ENCODE measurements at places on chromosomes 5 and 9.

DNA sequence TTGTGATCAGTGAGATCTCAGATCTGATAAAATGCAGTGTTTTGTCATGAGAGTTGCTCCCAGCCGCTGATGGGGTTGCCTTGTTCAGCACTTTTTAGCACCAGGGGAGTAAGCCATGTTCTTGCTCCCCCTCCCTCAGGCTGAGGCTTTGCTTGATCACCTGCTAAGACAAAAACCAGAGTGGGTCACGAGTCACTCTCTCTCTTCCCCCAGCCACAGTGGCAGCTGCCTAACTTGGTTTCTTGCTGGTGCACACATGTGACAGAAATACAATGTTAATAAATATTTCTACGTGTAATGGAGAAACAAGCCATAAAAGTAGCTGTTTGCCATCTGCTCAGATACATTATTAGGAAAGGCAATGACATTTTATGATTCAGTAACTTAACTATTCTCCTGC is 212.4 kb upstream of the DMRT1 start:
- H3K4me1 ChIP-seq = peaks cover 19% of the 10 kb centered on the region
- no peak overlapping the region for H3K27ac ChIP-seq
- H3K4me3 ChIP-seq = no peak overlapping the region
- H3K27me3 ChIP-seq = no peaks in the 10 kb centered on the region
- H3K36me3 ChIP-seq = no peaks in the 10 kb centered on the region
- DNase-seq = no peak

GRCh38 chr5:157184117-157184670 is 3.6 kb downstream of the ITK start:
- no peak for DNase-seq
- no peak overlapping the region for H3K27ac ChIP-seq
- H3K36me3 ChIP-seq = no peaks in the 10 kb centered on the region
- H3K4me3 ChIP-seq = peak overlapping the region; percentile 35

- H3K27ac ChIP-seq = no peak overlapping the region
- peaks cover 40% of the 10 kb centered on the region for H3K27me3 ChIP-seq
- H3K4me3 ChIP-seq = no peak overlapping the region
These were observed 126.5 kb downstream of the MRPL36 start for GRCh38 chr5:1673042-1673677.

GRCh38 chr5:43314724-43315123 is 1.5 kb upstream of the HMGCS1 start:
- no peaks in the 10 kb centered on the region for H3K27me3 ChIP-seq
- no peak for DNase-seq
- H3K36me3 ChIP-seq = no peaks in the 10 kb centered on the region
- H3K4me3 ChIP-seq = no peak overlapping the region
- peaks cover 13% of the 10 kb centered on the region for H3K4me1 ChIP-seq

- no peaks in the 10 kb centered on the region for H3K27me3 ChIP-seq
- no peak overlapping the region for H3K4me3 ChIP-seq
- no peak for DNase-seq
- H3K27ac ChIP-seq = no peak overlapping the region
- no peaks in the 10 kb centered on the region for H3K36me3 ChIP-seq
These were observed 287.1 kb upstream of the ZNF462 start for GRCh38 chr9:106575823-106576222.

GRCh38 chr5:133047404-133047803 is 4.4 kb upstream of the HSPA4 start:
- no peaks in the 10 kb centered on the region for H3K36me3 ChIP-seq
- DNase-seq = no peak
- H3K27ac ChIP-seq = no peak overlapping the region
- H3K27me3 ChIP-seq = no peaks in the 10 kb centered on the region
- H3K4me3 ChIP-seq = no peak overlapping the region

DNA sequence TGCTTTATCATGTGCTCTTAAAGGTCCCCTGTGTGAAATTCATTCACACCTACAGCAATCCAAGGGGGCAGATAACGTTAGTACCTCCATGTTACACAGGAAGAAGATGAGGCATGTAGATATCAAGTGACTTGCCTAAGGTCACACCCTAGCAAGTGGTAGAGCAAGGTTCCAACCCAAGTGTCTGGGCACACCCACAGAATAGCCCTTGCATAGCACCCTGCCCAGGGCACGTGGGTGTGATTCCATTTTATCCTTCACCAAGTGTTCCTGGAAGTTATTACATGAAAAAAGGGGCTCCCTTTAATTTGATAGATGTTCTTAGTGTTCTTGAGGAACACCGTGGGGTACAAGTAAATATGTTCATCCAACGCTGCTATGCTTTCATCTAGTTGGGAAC is 4.9 kb downstream of the TMEM171 start:
- H3K4me3 ChIP-seq = no peak overlapping the region
- no peaks in the 10 kb centered on the region for H3K36me3 ChIP-seq
- H3K27me3 ChIP-seq = peaks cover 14% of the 10 kb centered on the region
- H3K4me1 ChIP-seq = peaks cover 4% of the 10 kb centered on the region
- no peak for DNase-seq
- H3K27ac ChIP-seq = no peak overlapping the region

DNA sequence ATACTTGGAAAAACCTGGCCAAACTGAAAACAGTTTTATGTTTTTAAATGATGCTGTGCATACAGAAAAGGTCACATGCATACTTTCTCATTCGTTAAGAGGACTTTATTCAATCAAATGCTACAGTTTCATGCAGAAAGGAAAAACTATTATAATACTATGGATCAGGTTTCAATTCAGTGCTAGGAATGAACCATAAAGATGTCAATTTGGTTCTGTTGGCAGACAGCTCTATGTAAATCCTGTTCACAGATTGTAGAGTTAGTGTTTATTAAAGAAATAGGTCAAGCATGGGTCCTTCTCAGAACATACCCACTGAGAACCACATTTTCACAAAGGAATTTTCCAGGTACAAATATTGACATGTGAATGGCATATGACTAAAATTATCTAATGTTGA is 57.1 kb downstream of the RETREG1 start:
- H3K27me3 ChIP-seq = no peaks in the 10 kb centered on the region
- no peak for DNase-seq
- H3K36me3 ChIP-seq = no peaks in the 10 kb centered on the region
- H3K27ac ChIP-seq = no peak overlapping the region

- DNase-seq = no peak
- H3K27me3 ChIP-seq = no peaks in the 10 kb centered on the region
- no peak overlapping the region for H3K27ac ChIP-seq
- H3K4me3 ChIP-seq = no peak overlapping the region
These were observed 296.8 kb downstream of the PDE4D start for GRCh38 chr5:59596586-59597350.

GRCh38 chr5:134606726-134607125 is 25.9 kb downstream of the SAR1B start:
- no peak overlapping the region for H3K27ac ChIP-seq
- peaks cover 99% of the 10 kb centered on the region for H3K36me3 ChIP-seq
- H3K4me1 ChIP-seq = no peaks in the 10 kb centered on the region
- no peak overlapping the region for H3K4me3 ChIP-seq

- H3K36me3 ChIP-seq = no peaks in the 10 kb centered on the region
- H3K4me1 ChIP-seq = no peaks in the 10 kb centered on the region
- no peaks in the 10 kb centered on the region for H3K27me3 ChIP-seq
- no peak overlapping the region for H3K4me3 ChIP-seq
- no peak for DNase-seq
These were observed 38.6 kb downstream of the HMCN2 start for GRCh38 chr9:130304116-130304515.

- H3K4me1 ChIP-seq = peaks cover 68% of the 10 kb centered on the region
- DNase-seq = peak; percentile 69
- H3K36me3 ChIP-seq = no peaks in the 10 kb centered on the region
- H3K27ac ChIP-seq = peak overlapping the region; percentile 37
- no peak overlapping the region for H3K4me3 ChIP-seq
- no peaks in the 10 kb centered on the region for H3K27me3 ChIP-seq
These were observed 77.0 kb downstream of the ANKRD55 start for GRCh38 chr5:56155992-56156584.

DNA sequence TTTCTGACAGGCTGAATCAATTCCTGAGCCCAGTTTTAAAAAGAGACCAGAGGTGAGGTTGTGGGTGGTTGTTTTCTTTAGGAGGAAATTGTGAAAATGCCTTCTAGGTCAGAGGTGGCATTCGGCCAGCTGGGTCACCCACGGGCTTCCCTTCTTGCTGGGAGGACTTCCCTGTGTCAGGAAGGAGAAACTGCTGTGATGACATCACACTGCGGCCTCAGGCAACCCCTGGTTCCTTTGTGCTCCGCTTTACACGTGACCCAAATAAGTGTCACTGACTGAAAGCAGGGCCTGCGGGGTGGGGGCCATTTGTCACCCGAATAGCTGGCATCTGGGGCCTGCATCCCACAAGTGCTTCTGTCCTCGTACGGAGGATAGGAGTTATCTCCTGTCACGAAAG is 39.7 kb downstream of the FABP6 start:
- no peak overlapping the region for H3K4me3 ChIP-seq
- peak overlapping the region; percentile 51 for H3K27ac ChIP-seq
- peak; percentile 93 for DNase-seq
- H3K27me3 ChIP-seq = no peaks in the 10 kb centered on the region

- no peaks in the 10 kb centered on the region for H3K27me3 ChIP-seq
- no peak for DNase-seq
- H3K36me3 ChIP-seq = no peaks in the 10 kb centered on the region
- H3K4me3 ChIP-seq = no peak overlapping the region
These were observed 39.5 kb downstream of the TRIM32 start for GRCh38 chr9:116726602-116727001.

DNA sequence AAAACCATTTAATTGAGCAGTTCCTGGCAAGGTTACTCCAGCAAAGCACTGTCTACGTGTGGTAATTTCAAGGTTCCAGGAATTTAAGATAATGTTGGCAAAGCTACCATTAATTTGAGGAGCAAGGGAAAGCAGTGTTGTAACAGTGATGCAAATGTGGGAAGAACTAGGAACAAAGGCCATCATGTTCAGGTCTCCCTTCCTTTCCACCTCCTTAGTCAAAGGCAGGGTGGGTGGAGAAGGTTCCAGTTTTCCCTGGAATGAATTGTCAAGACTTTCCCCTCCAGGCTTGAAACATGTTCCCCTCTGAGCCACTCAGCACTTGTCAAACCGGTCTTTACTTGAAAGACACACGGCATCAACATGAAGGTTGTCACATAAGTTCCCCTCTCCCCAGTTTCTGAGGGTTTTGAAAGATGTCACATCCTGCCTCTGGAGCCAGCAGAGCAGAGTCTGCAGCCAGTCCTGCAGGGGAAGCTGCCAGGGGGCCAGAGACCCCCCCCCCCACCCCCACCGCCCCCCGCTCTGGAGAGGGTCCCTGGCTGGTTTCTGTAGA is 226.0 kb downstream of the GAS1 start:
- no peaks in the 10 kb centered on the region for H3K4me1 ChIP-seq
- H3K4me3 ChIP-seq = no peak overlapping the region
- H3K36me3 ChIP-seq = no peaks in the 10 kb centered on the region
- H3K27ac ChIP-seq = no peak overlapping the region
- DNase-seq = no peak
- H3K27me3 ChIP-seq = no peaks in the 10 kb centered on the region

DNA sequence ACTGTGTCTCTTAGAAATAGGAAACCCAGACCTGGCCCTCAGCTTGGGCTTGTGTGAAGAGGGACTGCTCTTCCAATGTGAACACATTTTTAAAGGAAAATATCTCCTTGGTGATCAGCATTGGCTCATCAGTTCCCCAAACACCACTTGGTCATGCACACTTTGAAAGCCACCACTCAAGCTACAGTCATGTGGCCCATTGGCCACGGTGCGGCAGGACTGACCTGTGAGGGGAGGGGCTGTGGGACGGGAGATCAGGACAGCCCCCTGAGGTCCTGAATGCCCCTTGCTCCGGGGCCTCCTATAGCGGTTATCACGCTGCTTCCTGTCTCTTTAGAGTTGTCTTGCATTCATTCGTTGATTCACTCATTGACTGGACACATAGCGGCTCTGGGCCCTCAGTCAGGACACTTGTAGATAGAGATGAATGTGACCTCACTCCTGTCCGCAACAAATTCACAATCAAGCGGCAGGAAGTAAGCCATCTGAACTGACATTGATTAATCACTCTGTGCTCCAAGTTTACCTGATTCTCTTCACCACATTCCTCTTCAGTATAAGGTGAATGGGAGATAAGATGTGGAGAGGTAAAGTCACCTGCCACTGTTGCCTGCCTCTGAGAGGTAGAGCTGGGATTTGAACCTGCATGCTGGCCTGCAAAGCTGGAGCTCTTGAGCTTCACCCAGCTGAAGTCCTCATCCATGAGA is 73.1 kb downstream of the COL15A1 start:
- no peaks in the 10 kb centered on the region for H3K4me1 ChIP-seq
- no peak for DNase-seq
- no peak overlapping the region for H3K4me3 ChIP-seq
- no peaks in the 10 kb centered on the region for H3K27me3 ChIP-seq
- H3K36me3 ChIP-seq = no peaks in the 10 kb centered on the region

- no peak overlapping the region for H3K4me3 ChIP-seq
- peaks cover 19% of the 10 kb centered on the region for H3K36me3 ChIP-seq
- no peak for DNase-seq
- no peak overlapping the region for H3K27ac ChIP-seq
These were observed 27.6 kb downstream of the FAM174A start for GRCh38 chr5:100562821-100563220.

GRCh38 chr9:89880161-89880560 is 275.3 kb downstream of the GADD45G start:
- H3K36me3 ChIP-seq = no peaks in the 10 kb centered on the region
- no peaks in the 10 kb centered on the region for H3K27me3 ChIP-seq
- H3K4me1 ChIP-seq = peaks cover 10% of the 10 kb centered on the region
- H3K27ac ChIP-seq = no peak overlapping the region
- H3K4me3 ChIP-seq = no peak overlapping the region

DNA sequence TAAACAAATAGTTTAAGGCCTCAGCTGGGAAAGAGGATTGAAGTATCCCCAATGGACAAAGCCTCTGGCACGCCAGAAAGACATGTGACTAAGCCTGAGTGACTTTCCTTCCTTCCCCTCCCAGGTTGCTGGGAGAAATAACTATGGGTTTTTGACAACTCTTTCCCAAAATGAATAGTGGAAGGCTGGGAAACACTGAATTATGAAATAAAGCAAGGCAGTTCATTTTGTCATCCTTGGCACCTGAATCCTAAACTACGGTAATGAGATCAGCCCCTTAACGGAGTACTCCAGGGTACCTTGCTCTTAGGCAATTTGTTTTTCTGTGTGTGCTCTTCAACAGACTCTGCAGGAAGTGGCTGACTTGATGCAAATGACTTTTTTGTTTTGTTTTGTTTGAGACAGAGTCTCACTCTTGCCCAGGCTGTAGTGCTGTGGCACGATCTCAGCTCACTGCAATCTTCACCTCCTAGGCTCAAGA is 75.2 kb downstream of the LMNB1 start:
- no peaks in the 10 kb centered on the region for H3K36me3 ChIP-seq
- peak overlapping the region; percentile 13 for H3K27ac ChIP-seq
- no peak for DNase-seq
- H3K27me3 ChIP-seq = no peaks in the 10 kb centered on the region
- H3K4me1 ChIP-seq = peaks cover 13% of the 10 kb centered on the region
- H3K4me3 ChIP-seq = no peak overlapping the region

- H3K27ac ChIP-seq = no peak overlapping the region
- peak overlapping the region; percentile 39 for H3K4me3 ChIP-seq
These were observed 6.5 kb upstream of the EBF1 start for GRCh38 chr5:159106193-159106568.

Measured in lower lobe of right lung (tissue), 2 donors.